ENCODE measurements at places on chromosomes 4 and X.
A peak's percentile ranks its signal among the peaks of the same experiment; 100 is the strongest.

DNA sequence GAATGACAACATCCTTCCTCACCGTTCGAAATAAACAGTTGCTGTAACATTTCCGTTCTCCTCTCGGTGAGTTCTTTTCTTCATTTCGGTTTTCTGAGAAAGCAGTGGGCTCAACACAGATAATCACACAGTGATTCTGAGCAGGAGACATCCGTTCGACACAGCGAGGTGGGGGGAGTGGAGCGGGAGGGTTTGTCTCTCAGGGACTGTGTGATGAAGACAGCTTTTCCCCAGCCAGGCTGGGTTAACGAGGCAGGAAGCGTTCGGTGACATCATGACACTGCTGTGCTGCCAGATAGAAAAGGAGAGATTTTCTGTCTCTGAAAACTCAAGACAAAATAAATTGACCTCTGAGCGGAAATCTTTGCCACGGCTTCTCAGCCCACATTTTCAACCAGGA is 119.3 kb downstream of the CRLF2 start:
- DNase-seq, result no peak

DNA sequence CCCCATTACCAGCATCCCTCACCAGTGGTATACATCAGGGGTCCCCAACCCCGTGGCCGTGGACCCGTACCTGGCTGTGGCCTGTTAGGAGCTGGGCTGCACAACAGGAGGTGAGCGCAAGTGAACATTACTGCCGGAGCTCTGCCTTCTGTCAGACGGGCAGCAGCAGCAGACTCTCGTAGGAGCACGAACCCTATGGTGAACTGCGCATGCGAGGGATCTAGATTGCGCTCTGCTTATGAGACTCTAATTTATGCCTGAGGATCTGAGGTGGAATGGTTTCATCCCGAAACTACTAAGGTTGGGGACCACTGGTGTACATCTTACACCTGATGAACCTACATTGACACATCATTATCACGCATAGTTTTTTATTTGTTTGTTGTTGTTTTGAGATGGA is 52.8 kb upstream of the DHX15 start:
- DNase-seq, result no peak

GRCh38 chr4:67333664-67334063 is 211.6 kb downstream of the CENPC start:
- DNase-seq, result no peak

- DNase-seq, result no peak
These were observed 63.6 kb downstream of the PALLD start for GRCh38 chr4:168560184-168561180.

- peak; percentile 32 for DNase-seq
These were observed 1216.8 kb upstream of the PABPC4L start for GRCh38 chr4:135418353-135418752.

DNA sequence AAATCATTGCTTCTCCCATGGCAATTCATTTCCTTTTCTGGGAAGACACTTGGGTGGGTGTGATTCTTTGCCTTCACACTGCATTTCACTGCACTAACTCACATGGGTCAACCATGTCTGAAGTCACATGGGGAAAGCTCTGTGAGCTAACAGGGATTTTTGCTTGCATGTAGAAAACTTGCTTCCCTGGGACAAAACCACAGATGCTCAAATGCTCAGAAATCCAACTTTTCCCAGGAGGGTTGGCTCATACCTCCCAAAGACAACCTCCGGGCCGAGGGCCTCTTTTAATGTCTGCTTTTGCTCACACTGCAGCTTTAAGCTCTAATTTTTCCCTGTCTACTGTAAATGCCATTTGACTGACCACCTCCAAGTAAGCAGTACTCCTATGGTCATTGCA is 1695.2 kb downstream of the STIM2 start:
- DNase-seq, result no peak
